ENCODE measurements at places on chromosomes 5 and 9.
A peak's percentile ranks its signal among the peaks of the same experiment; 100 is the strongest.

DNA sequence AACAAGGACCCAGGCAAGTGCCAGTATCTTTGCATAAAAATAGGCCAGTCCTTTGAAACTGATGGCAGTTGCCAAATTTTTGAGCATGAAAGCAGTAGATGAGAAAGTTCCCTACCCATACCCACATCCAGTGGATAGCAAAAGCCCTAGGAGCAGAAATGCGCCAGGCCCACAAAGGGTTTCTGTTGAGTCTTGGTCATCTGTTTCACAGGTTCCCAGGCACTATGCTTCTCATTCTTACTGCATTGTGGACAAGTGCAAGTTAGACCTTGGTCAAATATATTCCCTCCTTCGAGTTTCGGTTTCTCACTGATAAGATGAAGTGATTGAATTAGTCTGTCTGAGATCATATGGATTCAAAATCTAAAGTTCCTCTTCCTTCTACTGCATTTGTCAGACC is 152.3 kb downstream of the NR3C1 start:
- DNase-seq, result no peak

DNA sequence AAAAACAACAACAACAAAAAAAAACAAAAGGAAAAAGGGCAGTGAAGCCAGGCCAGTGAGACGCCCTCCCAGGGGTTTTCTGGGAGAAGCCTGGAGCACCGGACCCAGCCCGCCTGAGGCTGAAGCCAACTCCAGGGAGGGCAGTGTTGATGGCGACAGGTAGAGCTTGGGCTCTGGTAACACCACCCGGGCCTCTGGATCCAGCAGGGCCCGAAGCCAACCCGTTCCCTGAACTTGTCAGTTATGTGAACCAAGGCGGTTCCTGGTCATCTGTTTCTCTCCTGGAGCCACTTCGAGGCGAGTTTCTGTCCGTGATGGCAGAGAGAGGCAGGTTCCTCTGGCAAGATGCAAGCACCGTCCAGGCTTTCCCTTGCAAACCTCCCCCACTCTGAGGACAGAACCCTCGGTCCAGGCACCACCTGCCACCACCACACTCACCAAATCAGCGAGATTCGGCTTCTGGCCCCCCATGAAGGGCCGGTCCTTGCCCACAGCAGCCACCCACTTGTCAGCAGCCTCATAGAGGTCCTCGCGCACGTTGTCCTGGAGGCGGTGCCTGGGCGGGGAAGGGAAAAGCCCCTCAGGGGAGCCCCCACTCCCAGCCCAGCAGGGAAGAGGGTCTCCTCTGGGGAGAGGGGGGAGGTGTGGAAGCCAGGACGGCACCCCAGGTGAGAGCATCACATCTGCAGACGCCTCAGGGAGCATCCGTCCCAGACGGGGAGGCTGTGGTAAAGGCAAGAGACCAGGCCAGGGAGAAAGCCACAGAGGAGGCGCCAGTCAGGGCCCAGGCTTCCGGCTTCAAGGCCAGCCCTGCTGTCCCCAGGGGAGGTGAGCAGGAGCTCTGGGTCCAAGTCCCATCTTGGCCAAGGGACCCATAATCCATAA is 5.4 kb downstream of the PTGES2 start:
- no peak for DNase-seq

- DNase-seq, result peak; percentile 69
Observed at GRCh38 chr9:114155263-114155994, at the start of gene COL27A1. COL27A1 (plus strand) TSS chr9:114155537; CDS start chr9:114155951, 414 bp downstream.

- DNase-seq, result no peak
Observed at GRCh38 chr9:115615000-115615401, 497.0 kb upstream of the TNC start.

DNA sequence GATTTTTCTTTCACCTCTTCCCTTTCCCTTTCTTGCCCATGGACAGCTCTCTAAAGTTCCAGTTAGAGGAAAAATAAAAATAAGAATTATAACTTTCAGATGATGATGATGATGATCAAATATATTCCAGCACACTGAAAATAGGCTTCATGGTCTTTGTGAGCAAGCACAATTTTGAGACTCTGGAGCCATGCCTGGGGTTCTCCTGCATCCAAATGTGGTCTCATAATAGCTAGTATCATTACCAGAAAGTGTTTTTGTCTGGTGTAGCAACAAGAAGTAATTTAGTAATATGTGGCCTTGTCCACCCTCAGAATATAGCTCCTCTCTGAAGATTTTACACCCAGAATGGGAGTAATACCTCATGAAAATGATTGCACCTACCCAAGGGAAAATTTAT is 150.4 kb downstream of the SNCAIP start:
- no peak for DNase-seq

GRCh38 chr9:120676767-120677402 is 37.4 kb downstream of the MEGF9 start:
- no peak for DNase-seq

DNA sequence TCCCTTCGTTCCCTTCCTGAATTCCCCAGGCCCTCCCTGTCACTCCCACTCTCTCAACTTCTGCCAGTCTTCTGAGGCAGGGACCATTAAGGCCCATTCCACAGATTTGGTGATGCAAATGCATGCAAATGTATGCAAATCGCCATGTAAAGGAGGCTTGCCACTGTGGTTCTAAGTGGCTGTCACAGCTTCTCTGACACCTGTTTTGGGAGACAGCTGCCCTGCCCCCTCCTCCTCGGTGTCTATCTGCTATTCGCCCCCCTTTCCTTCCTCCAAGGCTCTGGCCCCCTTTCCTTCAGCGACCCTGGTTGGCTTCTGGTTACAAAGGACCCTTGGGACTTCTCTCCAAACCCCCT is 10.5 kb upstream of the ARAP3 start:
- no peak for DNase-seq

DNA sequence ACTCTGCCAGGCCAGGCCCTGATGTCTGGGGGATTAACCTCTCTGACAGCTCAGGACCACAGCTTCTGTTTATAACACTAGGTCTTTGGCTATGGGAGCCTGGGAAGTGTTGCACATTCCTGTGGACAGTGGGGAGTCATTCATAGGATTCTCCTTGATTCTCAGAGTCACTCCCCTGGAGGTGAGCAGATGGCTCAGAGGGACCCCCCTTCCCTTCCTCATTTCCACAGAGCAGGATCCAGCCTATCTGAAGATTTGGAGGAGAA is 60.2 kb downstream of the NRG2 start:
- DNase-seq, result no peak

DNA sequence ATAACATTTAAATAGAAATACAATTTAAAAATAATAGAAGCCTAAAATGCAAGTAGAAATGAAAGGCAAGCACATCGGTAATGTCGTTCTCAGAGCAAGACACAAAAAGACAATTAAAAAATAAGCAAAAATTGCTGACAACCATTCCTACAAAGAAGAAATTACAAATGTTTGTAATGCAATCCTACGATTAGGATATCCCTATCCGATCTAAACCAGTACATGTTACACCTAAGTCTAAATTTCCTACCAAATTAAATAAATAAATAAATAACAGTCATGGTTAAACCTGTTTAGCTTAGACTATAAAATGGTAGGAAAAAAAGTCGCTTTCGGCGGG is 90.0 kb downstream of the ANXA2R start:
- no peak for DNase-seq

DNA sequence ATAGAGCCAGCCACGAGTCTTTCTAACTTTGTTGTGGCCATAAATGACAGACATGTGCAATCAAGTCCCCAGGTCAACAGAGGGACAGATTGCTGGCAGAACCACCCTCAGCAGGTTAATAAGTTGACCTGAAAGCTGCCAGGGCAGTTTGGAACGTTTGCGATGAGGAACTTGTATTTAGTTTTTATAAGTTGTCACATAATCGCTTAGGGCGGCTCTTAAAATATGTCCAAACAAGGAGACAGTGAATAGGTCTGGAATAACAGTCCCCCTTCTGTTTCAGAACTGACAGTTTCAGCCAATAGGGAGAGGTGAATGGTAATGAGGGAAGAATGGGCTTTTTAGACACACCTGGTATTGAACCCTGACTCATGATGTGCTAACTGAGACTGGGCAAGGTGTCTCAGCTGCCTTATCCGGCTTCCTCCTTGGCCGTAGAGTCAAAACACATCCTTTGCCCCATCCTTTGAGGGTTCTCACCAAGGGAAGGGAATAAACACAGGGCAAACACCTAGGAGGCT is 33.6 kb upstream of the GABRP start:
- DNase-seq, result no peak

- no peak for DNase-seq
Observed at GRCh38 chr5:64576250-64576649, 70.4 kb downstream of the RGS7BP start.

DNA sequence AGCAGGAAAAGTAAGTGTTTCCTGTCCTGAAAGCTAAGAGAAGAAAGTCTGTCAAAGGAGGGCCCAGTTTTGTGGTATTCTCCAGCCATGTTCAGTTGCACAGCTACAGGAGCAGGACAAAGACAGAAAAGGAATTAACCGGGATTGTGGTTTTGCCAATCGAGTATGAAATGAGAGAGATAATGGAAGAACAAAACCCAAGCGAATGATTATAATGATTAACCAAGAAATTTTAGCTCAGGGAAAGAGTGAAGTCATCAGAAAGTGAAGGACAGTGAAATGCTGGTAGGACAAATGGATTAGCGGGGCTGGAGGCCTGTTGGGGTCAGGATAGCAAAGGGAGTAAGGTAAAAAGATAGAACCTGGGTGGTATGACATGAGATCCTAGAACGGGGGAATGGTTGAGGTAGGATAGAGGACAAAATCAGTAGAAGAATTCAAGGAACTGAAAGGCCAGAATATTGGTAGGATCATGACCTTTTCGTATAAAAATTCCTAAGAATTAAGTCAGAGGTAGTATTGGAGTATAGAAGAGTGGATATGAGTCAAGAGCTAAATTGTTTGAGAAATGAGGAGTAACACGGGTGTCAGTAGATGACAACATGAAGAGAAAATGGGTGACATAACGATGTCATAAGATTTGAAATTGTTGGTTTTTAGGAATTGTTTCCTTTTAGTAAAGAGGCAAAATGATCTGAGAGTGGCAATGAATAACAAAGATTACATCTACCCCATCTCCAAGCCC is 52.8 kb downstream of the DIAPH1 start:
- DNase-seq, result no peak

DNA sequence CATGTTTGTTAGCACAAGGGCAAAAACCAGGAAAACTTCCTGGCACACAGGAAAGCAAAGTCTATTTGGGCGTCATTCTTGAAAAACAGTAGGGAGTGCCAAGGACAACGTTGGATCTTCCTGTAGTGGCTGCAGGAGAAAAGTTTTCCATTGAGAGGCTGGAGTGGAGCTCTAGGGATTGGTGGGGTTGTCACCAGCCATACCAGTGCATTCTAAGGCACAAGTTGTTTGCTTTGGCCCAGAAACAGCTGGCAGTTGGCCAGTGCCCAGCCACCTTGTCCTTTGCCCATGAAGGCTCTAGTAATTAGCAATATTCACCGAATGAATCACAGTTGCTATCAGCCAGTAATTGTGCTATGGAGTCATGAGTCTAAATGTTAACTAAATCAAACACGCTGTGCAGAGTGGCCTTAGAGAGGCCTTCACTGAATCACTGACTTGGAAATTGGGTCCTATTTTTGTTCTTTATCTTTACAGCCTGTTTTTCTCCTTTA is 26.4 kb downstream of the TNFSF15 start:
- DNase-seq, result no peak
